NCI-H2081 (cell line): ENCODE measurements at places on chromosomes 4 and X.

DNA sequence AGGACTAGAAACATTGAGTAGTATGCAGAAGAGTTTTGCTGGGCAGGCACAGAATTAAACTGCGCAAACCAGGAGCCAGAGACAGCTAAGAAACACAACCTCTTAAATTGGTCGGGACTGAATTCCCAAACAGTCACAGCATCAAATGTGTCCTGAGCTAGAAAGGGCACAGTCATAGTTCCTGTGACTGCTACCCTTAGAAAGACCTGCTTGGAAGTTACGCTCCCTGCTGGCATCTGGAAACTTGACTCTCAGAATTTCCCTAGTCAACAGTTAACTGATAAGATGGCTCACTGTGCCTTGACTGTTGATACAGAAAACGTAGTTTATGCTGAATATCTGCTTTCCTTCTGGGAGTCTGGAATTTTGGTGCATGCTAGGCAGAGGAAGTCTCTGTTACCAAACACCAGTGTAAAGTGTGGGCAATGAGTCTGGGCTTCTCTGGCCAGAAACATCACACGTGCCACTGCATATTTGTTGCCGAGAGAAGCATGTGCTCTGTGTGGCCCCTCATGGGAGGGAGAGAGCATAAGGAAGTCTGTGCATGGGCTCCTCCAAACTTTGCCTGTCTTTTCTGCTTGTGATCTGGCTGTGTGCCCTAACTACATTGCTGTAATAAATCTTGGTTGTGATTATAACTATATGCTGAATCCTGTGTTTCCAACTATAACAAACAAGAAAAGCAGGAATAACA lies 11.6 kb upstream of the EOLA2 start:
- no peak for DNase-seq

DNA sequence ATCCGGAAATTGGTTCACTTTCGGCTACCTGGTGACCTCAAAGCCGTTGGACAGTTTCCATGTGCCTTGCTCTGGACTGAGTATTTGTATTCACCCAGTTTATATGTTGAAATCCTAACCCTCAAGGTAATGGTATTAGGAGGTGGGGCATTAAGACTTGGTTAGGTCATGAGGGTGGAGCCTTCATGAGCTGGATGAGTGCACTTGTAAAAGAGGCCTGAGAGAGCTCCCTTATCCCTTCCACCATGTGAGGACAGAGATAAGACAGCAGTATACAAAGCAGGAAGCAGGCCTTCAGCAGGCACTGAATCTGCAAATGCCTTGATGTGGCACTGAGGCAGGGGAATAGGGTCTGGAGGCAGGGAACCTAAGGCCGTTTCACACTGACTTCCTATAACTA lies 5.3 kb upstream of the OPHN1 start:
- DNase-seq, result no peak

DNA sequence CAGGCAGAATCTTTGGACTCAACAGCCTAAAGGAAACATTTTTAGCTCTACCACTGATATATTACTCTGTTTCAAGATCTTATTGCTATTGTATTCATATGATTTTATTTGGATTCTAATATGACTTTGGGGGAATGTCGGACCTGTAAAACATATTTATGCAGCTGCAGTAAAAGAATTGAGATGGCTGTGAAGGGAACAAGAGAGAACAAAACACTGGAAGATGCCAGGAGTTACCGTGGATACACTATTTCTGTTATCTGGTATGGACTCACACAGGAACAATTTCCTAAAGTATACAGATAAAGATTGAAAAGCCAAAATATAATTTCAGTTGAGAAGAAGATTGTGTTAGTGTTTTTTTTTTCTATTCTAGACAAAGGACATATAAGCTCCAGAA lies 113.0 kb upstream of the DCLK2 start:
- DNase-seq, result no peak

- no peak for DNase-seq
Measured at GRCh38 chr4:31908261-31908660, 1188.1 kb downstream of the PCDH7 start.

DNA sequence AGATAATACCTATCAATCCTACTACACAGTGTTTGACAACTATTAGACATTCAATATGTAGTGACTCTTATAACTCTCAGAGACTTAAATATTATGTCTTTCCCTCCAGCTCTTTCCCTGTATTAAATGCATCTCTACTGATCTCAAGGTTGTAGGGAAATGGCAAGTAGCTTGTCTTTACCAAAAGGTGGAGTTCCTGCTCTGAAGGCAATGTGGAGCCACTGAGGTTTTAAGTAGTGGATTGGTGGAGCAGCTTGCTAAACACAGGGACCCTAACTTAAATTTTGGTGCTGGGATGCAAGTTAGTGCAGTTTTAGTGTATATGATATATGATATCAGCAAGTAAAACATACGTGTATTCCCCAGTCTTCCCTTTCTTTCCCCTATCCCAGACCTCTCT lies 13.1 kb downstream of the FNIP2 start:
- no peak for DNase-seq

DNA sequence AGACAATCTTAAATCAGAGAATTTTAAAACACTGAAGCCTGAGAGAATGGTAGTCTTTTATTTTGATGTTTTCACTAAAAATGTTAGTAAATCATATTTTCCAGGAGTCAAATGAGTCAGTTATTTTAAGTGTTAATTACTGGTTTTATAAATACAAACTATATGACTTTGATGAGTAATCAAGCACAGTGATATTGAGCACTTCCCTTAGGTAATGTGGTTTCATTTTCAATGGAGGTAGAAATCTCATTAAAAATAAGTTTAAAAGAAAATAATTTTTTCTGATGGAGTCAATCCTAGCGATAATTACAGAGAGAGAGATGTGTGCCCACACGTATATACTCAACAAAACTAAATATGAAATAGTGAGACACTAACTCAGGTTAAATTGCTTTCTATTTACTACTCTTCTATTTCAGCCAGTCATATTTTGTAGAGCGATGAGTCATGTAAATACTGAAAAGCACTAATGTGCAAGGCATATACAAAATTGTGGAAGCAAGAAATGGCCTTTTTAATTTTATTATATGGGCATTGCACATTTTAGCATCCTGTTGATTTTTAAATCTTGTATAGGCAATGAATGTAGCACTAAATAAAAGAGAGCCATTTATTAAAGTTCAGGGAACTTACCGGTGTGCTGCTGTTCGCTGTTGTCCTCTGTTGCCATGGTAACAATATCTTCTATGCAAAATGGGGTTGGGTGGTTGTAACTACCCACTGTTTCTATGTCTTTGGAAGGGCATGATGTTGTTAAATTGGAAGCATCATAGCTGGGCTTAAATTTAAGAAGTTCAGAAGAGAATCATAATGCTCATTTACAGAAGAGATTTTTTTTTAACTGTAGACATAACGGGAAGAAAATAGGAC lies 513.7 kb downstream of the TLL1 start:
- DNase-seq, result no peak

DNA sequence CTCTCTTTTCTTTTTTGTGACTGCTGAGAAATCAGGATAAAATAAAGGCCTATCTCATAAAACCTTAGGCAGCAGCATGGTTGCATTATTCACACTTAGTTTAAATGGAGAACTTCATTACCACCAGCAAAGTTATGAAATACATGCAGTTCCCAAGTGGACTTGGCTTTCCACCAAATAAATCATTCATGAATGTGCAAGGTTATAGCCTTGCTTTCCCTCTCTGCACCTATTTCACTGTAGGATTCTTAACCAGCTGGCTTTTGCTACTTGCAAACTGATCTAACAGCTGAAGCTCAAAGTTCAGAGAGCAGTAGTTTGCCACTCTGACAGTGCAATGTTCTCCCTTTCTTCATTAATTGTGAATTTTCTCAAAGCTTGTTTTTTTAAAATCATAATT lies 140.1 kb upstream of the SMIM31 start:
- no peak for DNase-seq

- no peak for DNase-seq
Measured at GRCh38 chr4:151627491-151627890, 133.3 kb downstream of the GATB start.

- DNase-seq, result no peak
Measured at GRCh38 chr4:184697956-184698355, 35.9 kb downstream of the CENPU start.

DNA sequence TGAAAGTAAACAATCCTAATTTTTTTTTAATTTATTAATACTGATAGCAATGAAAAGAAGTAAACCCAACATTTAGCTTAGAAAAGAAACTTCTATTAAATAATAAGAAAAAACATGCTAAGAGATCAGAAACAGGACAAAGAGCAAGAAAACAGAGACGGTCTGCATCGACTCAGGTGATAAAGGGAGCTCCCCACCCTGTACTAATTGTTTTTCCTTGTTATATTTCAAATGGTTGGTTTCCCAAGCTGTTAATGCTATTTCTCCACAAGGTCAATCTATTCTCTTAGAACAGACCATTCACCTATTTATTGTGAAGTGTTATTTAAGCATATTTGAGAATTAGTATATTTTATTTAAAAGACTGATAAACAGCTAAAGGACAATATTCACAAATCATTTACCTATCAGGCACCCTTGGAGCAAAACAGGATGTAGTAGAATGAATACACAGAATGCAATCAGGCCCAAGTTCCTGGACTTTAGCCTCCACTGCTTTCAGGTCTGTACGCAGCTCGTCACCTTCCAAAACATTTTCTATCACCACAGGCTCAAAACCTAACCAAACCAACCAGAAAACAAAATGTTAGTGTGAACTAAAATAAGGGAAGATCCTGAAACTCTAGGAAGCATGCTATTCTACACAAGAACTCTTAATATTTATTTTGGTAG lies 5.5 kb downstream of the SEPSECS start:
- peak; percentile 41 for DNase-seq

- DNase-seq, result no peak
Measured at GRCh38 chr4:302381-302780, 2.9 kb downstream of the ZNF732 start.

GRCh38 chr4:80614319-80614718 lies 278.8 kb downstream of the CFAP299 start:
- no peak for DNase-seq

- DNase-seq, result no peak
Measured at GRCh38 chr4:56806666-56807065, 14.8 kb downstream of the SPINK2 start.

GRCh38 chr4:149964001-149964796 lies 114.0 kb upstream of the DCLK2 start:
- no peak for DNase-seq

DNA sequence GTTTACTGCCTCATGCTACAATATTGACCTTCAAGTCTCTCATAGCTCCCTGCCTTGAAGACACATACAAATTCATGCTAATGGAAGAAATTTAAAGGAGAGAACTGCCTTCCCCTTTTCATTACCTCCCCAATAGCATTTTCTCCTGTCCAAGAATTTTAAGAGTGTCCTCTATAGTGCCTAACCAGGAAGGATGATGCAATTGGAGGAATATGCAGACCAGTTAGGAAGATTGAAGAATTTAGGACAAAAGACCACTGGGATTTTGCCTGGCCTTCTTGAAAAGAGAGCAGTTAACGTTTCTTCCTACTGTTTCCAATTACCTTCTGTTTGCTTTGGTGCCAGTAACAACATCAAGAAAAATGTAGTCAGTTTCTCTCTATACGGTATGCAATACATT lies 443.9 kb downstream of the INPP4B start:
- no peak for DNase-seq

DNA sequence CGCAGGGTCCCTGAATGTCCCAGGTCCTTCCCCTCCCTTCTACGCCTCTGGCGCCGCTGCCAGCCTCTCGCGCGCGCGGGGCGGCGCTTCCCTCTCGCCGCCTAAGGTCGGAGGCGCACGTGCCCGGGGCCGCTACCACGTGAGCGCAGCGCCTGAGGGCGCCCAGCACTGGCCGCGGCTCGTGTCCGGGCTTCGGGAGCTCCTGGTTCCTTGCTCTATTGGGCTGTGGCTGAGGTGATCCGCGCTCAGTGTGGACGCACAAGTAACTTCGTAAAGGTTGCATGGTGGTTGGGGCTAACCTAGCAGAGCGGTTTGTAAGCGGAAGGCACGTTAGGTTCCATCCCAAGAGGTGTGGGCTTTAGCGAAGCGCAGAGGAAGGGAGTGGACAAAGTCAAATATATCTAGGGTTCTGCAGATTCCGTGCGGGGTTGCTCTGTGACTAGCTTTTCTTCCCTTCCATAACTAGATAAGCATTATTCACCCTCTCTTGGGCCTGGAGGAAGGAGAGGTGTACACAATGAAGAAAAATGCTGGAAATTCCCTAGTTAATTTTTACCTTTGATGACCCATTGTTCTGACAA lies 1.8 kb downstream of the TLL1 start:
- peak; percentile 52 for DNase-seq

DNA sequence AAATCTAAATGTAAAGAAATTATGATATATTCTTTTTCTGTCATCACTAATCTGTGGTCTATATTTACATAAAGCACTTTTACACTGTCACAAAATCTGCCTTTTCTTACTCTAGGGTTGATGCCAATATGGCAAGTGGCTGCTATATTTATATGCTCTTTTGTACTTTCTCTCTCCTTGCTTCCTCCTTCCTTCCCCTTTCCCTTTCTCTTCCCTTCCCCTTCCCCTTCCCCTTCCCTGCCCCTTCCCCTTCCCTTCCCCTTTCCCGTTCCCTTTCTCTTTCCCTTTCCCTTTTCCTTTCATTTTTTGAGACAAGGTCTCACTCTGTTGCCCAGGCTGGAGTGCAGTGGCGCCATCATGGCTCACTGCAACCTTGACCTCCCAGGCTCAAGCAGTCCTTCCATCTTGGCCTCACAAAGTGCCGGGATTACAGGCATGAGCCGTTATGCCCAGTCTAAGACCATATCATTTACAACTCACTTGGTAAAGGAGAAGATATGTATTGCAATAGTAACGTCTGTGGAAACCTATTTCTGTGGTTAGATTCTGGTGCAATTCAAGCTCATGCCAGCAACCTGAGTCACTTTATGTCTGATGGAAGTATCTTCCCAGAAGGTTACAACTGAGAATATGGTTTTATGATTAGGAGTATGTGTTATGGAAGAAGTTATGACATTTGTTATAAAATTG lies 13.9 kb upstream of the PLAC8 start:
- DNase-seq, result no peak

- DNase-seq, result no peak
Measured at GRCh38 chrX:150119323-150119722, 181.0 kb upstream of the EOLA2 start.

DNA sequence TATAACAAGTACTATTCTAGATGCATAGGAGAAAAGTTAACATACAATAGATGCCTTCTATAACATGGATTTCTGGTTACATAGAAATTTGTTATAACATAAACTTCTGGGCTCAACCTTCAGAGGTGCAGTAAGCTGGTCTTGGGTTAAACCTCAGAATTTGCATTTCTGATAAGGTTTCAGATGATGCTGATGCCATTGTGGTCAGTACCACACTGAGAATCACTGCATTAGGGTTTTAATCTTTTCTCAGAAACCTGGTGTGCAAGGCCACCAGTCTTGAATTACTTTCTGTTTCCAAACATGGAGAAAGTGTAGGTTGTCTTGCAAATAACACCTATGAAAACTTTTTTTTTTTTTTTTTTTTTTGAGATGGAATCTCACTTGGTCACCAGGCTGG lies 146.2 kb downstream of the SPOCK3 start:
- no peak for DNase-seq

GRCh38 chr4:175559526-175559925 lies 252.5 kb downstream of the GPM6A start:
- DNase-seq, result no peak

GRCh38 chrX:145552643-145553042 lies 265.0 kb upstream of the SLITRK2 start:
- DNase-seq, result no peak

- no peak for DNase-seq
Measured at GRCh38 chrX:110741213-110741796, 54.3 kb downstream of the CHRDL1 start.
